ENCODE measurements at places on chromosomes 3 and 15.

DNA sequence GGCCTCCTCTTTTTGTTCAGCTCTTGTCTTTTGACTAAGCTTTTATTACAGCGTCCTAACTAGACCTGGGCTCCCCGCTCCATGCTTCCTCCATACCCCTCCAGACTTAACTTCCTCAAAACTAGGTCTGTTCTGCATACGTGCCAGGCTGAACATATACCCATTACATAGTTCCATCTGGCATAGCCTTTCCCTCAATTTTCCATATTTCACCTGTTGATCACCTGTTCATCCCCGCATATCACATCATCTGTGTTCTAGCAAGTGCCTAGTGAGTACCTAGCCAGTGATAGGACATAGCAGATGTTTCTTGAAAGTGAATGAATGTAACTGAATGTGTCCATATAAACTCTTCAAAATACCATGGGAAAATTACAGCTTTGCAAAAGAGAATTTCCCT, 36.0 kb downstream of the PARP14 start:
- DNase-seq: no peak

GRCh38 chr15:99961011-99961441, 227.8 kb upstream of the LYSMD4 start:
- DNase-seq: no peak

DNA sequence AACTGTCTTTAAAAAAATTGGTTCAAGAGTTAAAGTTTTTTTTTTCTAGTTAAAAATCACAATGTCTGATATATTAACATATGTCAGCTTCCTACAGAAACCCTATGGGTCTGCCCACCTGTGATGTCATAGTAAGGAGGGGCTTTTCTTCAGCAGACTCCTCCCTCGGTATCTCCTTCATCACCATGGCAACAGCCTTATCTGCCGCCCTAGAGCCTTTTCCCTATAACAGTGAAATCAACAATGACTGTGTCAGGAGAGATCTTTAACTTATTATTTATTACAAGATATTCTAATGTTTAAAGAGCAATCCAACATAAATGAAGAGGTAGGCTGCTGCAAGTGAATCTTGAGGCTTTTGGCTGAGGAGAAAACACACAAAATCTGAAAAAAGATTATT, 138.7 kb downstream of the PEX5L start:
- no peak for DNase-seq

DNA sequence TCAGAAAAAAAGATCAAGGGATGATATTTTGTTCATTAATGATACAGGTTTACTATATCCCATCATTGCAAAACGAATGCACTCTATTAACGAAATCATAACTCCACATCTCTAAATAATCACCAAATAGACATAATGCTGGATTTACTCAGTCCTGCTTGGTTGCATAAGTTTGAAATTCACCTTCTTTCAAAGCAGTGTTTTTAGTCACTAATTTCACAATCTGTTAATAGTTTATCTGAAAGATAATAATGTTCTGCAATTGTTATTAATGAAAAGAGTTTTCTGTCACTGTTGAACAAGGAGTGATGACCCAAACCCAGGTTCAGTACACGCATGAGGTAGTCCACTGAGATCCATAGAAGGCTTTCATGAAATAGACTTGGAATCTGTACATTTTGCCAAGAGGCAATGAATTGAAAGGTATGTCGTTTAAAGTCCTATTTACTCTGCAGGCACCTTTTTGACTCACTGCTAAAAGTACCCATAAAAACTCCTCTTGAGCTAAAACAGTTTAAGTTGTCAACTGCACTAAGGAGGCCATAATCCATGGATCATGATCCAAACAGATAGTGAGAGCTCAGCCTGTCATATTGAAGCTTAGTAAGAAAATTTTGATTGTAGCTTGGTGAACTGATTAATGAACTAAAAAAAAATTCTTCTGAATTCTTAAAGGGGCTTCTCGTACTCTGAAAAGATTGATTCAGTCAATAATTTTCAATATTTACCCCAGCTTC, 75.6 kb upstream of the MBNL1 start:
- DNase-seq: no peak

DNA sequence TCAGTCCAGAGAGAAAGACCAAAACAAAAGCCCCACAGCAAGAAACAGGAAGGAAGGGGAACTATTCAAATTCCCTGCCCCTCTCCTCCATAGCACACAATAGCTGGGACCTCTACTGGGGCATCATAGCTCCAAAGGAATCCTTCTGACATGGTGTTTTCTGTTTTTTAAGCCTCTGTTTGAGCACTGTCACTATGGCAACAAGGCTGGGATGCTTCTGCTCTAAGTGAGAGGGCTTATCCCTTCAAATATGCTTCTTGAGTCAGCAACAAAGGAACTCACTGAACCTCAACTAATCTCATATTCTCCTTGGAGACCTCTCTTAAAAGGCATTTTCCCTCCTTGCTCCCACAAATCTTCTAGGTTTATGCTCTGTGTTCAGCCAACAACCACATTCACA, 40.5 kb downstream of the MYLK start:
- DNase-seq: no peak

GRCh38 chr15:47924381-47924780, 196.4 kb upstream of the SLC24A5 start:
- DNase-seq: no peak

DNA sequence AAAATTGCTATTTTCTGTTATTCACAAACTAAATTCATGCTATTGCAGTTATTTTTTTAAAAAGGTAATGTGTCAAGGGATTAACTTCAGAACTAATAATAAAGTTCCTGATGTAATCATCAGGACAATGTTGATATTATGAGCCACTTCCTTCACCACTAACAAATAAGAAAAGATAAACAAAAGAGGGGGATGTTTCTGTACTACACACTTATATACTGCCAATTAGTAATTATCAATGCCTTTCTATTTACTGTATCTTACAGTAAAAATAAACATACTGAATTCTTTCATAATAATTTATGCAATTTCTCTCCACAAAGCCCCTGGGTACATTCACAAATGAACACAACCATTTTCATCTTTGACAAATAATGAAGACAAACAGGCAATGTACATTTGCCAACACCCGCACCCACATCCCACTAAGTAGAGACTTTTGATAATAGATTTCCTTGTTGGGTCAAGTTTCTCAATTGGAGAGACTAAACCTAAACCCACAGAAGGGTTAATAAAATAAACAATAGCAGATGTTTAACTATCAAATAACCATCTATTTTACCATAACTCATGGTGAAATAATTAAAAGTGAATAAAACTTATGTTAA, 3.7 kb downstream of the CBLB start:
- DNase-seq: no peak

DNA sequence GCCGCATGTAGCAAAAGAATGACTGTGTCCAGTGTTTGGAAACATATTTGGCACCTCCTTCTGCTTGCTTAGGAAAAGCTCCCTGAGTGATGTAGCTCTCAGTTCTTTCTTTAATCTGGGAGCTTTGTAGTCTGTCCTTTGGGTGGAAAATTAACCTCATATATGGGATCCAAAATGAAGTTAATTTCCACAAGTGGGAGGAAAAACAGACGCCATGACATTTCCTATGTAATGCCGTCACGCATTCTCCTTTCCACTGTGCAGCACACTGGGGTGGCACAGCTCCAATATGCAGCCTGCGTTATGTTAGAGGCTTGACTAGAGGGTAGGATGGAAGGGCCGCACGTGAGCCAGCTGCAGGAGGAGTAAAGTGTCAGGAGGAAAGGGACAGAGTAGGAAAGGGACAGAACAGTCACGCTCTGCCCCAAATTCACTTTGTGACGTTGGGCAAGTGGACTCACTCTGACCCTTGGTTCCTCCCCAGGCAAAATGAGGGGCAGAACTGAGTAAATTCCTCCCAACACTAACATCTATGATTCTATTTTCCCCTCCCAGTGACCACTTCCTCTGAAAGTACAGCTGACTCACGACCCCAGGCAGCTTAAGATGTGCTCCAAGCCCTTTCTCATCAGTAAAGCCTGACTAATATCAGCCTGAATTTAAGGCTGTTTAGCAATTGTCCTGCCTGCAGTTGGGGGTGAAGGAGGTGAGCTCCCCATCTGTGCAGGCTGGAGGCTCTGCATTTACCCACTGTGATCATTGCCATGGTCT, 176.5 kb upstream of the PFN2 start:
- peak; percentile 23 for DNase-seq

DNA sequence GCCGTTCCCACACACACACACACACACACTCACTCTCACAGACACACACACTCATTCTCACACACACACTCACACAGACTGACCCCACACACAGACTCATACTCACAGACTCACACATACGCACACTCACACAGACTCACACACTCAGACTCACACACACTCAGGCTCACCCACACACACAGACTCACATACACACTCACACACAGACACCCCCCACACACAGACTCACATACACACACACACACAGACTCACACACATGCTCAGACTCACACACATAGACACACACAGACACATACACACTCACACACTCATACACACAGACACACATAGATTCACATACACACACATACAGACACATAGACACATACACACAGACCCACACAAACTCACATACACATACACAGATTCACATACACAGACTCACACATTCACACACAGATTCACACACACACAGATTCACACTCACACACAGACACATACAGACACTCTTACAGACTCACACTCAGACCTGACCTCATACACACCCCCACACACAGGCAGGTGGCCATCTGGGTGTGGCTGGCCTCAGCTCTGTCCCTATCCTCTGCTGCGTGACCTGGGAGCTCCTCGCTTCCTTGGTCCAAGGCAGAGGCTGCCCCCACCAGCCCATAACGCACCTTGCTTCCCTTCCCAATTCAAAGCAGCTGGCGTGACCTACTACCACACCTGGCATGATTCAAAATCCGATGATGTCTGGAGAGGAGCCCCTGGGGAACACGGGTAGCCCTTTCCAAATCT, 1.9 kb downstream of the C3orf22 start:
- DNase-seq: peak; percentile 2

DNA sequence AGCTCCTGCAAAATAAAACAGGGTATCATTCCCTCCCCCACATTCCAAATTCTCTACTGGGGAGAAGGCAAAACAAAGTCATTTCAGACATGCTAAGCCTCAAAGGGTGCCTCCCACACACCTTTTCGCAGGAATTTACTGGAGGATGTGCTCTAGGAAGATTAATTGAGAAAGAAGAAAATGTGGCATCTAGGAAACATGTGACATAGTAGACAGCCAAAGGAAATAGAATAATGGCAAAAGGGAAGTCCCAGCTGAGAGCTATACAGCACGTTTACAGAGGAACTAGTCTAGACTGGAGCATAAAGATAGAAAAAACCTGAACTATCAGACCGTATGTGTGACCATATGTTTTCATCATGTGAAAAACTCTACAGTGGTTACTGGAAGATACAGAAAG, 58.8 kb upstream of the MELTF start:
- no peak for DNase-seq

GRCh38 chr3:178588628-178589027, 52.4 kb downstream of the KCNMB2 start:
- DNase-seq: no peak

DNA sequence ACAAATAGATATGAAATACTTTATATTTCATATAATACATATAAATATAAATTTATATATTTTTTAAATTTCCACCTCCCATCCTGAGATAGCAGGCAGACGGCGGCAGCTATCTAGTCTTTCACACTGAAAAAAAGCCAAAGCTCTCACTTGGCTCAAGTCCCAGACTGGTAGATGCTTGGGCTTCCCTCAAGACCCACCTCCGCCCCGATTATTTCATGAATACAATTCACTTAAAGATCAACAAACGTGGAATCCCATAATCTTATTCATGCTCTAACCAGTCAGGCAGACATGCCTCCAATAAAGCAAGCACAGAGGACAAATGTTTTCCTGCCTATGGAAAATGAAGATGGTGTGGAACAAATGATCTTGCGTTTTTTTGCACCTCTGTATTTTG, 275.9 kb upstream of the NR2F2 start:
- DNase-seq: no peak

- DNase-seq: no peak
Observed at GRCh38 chr15:48647962-48648361, 2.5 kb upstream of the FBN1 start.

DNA sequence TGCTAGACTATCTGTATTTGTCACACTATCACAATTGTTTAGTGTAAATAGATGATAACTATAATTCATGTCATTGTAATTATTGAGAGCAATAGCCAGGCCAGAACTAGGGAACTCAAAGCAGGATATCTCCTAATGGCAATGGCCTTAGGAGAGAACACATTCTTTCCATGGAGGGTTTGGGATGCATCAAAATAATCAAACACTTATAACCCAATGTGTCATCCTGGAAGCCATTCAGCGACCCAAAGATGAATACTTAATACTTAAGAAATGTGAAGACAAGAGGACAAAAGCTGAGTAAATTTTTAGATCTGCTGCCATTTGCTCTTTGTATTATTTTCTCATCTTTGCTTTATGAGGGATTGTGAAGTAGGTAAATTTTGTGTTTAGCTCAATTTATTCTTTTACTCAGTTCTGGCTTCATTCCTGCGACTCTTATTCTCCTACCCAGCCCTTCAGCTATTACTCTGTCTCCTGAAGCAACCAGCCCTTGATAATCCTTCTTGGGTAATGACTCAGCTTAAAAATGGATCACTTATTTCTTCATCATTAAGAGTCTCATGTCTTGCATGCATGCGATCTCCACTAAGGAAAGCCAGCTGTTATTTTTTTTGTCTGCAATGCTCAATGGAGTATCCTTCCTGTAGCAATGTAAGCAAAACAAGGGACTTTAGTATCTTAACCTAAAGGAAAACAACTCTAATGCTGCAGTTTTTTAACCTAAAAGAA, 2.0 kb downstream of the OR4F15 start:
- no peak for DNase-seq

DNA sequence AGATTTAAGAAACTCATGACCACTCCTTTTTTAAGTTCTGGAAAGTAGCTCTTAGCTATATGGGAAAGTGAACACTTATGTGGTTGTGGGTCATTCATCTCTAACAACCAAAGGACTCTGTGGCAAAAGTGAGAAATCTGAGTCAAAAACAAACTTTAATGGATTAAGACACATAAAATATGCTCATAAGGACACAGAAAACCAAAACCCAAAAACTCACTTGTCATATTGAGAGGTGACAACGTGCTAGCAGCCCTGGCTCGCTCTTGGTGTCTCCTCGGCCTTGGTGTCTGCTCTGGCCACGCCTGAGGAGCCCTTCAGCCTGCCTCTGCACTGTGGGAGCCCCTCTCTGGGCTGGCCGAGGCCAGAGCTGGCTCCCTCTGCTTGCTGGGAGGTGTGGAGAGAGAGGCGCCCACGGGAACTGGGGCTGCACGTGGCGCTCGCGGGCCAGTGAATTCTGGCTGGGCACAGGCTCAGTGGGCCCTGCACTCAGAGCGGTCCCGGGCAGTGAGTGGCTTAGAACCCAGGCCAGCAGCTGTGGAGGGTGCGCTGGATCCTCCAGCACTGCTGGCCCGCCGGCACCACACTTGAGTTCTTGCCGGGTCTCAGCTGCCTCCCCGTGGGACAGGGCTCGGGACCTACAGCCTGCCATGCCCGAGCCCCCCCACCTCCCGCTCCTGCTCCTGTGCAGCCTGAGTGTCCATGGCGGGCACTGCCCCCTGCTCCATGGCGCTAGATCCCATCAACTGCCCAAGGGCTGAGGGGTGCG, 30.3 kb upstream of the SKIL start:
- no peak for DNase-seq

All from uterus (tissue), 4 donors.